ENCODE measurements at places on chromosomes 3 and 15.

DNA sequence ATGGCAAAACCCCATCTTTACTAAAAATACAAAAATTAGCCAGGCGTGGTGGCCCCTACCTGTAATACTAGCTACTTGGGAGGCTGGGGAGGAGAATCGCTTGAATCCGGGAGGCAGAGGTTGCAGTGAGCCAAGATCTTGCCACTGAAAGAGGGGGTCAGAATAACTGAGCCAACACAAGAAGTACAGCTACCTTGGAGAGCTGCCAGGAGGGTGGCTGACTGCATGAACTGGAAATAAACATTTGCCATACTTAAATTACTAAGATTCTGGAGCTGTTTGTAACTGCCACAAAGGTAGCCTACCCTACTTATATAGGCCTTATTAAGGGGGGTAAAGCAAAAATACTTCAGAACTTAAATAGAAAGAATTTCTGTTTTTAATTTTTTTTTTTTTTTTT lies 15.4 kb upstream of the PIK3CB start:
- no peak for DNase-seq

DNA sequence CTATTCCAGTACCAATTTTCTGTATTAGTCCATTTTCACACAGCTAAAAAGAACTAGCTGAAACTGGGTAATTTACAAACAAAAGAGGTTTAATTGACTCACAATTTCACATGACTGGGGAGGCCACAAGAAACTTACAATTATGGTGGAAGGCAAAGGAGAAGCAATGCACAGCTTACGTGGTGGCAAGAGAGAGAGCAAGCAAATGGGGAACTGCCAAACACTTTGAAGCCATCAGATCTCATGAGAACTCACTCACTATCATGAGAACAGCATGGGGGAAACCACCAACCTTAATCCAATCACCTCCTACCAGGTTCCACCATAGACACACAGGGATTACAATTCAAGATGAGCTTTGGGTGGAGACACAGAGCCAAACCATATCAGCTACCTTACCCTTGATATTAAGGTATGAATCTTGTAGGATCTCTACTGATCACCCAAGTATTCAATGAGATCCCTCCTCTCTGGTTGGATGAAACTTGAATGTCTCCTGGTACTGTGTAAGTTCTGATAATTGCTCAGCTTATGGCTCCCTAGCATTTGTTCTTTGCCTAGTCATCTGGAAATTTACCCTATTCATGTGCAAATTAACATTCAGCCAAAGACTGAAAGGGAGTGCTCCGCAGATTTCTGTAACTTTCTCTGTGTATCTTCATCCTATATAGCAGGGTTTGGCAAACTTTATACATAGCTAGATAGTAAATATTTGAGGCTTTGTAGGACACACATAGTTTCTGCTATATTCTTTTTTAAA lies 38.9 kb downstream of the MYL3 start:
- DNase-seq: no peak

- DNase-seq: no peak
Measured at GRCh38 chr3:21913791-21914190, 162.8 kb upstream of the ZNF385D start.

GRCh38 chr3:154081305-154081704 lies 39.9 kb upstream of the ARHGEF26 start:
- no peak for DNase-seq

- peak; percentile 34 for DNase-seq
Measured at GRCh38 chr3:46440531-46441294, 24.0 kb downstream of the LTF start.

- DNase-seq: no peak
Measured at GRCh38 chr3:114615523-114616085, 321.8 kb downstream of the TIGIT start.

- DNase-seq: no peak
Measured at GRCh38 chr3:33060609-33061337, 36.2 kb downstream of the GLB1 start.

DNA sequence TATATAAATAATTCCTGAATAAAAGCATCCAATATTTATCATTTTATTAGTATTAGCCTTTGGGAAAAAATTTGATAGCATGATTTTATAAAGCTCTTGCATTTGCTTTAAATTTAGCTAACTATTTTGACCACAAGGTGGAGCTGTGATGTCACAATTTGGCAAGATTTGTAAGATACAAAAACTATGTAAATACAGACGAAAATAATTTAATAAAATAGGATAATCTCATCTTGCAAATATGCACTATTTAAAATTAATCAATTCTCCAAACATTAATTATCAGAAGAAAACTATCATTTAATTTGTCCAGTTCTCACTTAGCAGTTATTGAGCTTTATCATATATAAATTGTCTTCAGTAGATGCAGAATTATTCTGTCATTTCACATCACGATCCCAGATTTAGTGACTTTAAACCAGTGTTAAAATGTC lies 95.4 kb downstream of the PLOD2 start:
- DNase-seq: no peak

GRCh38 chr3:134928819-134929218 lies 133.8 kb downstream of the EPHB1 start:
- no peak for DNase-seq

GRCh38 chr3:182331341-182331740 lies 462.0 kb upstream of the ATP11B start:
- no peak for DNase-seq

DNA sequence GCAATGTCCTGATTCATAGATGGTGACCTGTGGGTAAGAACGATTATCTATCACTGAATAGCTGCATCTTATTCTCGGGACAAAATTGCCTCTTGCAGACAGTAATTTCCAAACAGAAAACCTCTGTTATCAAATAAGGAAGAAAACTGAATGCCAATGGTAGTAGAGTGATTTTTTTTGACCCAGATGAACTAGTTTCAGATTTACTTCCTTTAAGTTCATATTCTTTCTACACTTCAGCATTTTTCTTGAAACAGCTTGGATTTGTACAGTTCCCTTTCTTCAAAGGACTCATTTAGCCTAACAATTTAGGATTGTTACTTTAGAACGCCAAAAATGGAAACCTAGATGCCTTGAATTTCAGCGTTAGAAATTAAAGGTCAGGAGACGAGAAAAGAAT lies 14.6 kb downstream of the ETV5 start:
- no peak for DNase-seq

DNA sequence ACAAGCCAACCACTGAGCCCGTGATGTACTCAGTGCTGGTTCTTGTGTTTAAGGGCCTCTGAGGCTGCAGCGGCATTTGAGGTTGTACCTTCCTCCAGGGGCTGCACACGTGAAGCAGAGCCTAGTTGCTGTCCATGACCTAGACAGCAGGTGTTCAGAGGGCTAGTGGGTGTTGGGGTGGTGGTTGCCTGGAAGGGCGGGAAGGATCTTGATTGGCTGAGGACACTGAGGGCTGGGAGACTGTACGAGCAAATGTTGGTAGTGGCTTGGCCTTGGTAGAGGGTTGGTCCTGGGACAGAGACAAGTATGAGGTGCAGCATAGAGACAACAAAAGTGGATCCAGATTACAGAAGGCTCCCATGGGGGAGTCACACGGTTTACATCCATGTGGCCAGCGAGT lies 17.0 kb upstream of the HES1 start:
- no peak for DNase-seq

DNA sequence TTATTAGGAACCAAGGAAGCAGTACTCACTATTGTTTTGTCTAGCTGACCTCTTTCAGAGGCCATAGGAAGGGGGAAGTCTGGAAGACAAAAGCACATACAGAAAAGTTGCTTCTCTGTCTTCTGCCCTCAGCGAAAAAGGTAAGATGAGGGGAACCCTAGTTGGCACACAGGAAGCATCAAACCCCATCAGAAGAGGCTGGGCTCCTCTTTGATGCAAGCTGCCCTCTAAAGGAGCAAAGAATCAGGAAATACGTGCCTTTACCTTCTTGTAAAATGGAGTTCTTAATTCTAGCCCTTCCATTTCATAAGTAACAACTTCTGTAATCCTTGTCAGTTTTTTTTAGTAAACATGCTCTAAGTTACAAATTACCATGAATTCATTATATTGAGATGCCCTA lies 12.5 kb downstream of the SPINK8 start:
- no peak for DNase-seq

GRCh38 chr3:128367761-128368160 lies 98.9 kb downstream of the DNAJB8 start:
- DNase-seq: no peak

DNA sequence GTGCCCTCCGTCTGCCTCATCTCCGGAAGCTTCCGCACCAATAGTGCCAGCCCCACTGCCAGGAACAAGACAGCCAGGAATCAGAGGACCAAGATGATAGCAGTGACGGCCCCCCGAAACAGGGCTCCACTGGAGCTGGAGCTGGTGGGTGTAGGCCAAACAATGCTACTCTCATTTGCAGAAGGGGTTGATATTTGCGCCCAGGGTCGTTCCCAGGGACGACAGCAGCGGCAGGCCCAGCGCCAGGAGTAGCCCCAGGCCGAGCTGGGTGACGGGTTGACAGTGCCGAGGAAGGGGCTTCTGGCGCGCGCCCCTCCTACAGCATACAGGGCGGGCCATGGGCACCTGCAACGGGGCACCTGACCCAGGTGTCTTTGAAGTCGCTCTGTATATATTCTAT lies 301.4 kb downstream of the CNTN6 start:
- no peak for DNase-seq

GRCh38 chr3:113223475-113224281 lies 12.3 kb downstream of the BOC start:
- DNase-seq: peak; percentile 46

DNA sequence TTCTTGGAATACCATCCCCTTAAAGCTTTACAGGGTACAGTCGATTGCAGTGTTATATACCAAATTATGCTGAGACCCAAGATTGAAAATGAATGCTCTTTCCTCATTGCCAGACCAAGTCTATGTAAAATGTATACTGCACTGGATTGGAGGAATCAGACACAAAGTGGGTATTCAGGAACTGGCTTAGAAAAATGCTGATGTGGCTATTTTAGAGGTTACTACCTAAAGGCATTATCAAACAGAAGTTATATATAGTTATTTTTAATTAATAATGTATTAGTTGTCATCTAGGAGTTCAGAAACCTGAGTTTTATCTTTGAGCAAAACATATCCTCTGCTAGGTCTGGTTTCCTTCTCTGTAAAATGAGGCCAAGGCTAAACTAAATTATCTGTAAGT lies 3.6 kb upstream of the SPG21 start:
- no peak for DNase-seq

- no peak for DNase-seq
Measured at GRCh38 chr3:100002599-100003350, 111.5 kb downstream of the FILIP1L start.

DNA sequence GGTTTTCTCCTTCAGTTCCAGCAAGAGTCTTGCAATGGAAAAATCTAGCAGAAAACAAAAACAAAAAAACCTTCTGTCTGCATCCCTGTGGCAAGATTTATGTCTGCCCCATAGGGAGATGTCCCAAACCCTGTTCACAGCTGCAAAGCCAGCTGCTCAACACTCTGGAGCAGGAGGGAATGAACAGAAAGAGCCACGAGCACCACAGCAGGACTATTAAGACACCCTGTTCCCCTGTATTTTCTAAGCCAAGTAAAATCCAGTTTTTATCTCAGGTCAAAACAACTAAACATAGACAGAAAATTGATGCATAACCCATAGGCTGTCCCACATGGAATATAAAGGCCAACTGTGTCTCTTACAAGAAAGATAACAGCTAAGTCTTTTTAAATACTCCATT lies 357.9 kb downstream of the LSAMP start:
- DNase-seq: no peak

- no peak for DNase-seq
Measured at GRCh38 chr3:174755833-174756829, 103.0 kb upstream of the NAALADL2 start.

- DNase-seq: no peak
Measured at GRCh38 chr3:29291982-29292363, 11.1 kb downstream of the RBMS3 start.

DNA sequence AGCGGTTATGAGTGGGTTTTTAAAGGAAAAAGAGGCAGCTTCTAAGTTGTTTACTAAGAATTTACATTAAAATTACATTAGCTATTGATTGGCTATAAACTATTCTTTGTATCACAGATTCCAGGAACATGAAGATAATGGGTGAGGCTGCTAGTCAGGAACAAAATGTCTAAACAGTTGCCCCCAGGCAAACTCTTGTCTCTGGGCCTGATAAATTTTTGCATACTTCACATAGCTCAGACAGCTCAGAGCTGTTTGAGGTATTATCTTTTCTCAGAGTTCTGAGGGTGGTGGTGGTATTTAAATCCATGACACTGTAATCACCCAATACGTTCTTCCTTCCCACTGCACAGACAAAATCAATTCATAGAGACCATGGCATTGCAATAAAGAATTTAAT lies 2.1 kb upstream of the HACD2 start:
- DNase-seq: no peak

DNA sequence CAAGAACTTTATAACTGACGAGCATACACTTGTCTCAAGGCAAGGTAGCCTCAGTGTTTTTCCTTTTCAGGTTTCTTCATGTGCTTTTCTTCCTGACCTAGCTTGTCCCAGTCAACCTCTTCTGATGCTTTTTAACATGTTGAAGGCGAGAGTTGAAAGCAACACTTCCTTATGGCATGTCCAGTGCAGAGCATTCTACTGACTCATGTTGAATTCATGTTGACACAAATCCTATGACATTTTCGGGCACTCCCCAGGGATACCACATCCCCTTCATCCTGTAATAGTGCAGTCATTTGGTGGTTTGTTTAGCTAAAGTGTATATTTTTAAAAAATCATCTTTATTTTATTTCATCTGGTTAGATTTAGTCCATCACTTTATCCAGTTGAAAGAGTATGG lies 75.9 kb upstream of the CBLB start:
- no peak for DNase-seq

- DNase-seq: no peak
Measured at GRCh38 chr15:56098195-56098863, 104.9 kb upstream of the NEDD4 start.

- no peak for DNase-seq
Measured at GRCh38 chr3:134790065-134790464, 5.0 kb upstream of the EPHB1 start.

- no peak for DNase-seq
Measured at GRCh38 chr15:51755790-51756189, 4.4 kb downstream of the TMOD2 start.

GRCh38 chr3:169603661-169604060 lies 59.9 kb downstream of the MECOM start:
- DNase-seq: no peak

- peak; percentile 70 for DNase-seq
Measured at GRCh38 chr15:81292523-81293001, 31.4 kb downstream of the STARD5 start.

- peak; percentile 7 for DNase-seq
Measured at GRCh38 chr15:33104212-33104611, 90.3 kb downstream of the FMN1 start.

GRCh38 chr15:42832576-42832975 lies 88.0 kb downstream of the TTBK2 start:
- DNase-seq: no peak

DNA sequence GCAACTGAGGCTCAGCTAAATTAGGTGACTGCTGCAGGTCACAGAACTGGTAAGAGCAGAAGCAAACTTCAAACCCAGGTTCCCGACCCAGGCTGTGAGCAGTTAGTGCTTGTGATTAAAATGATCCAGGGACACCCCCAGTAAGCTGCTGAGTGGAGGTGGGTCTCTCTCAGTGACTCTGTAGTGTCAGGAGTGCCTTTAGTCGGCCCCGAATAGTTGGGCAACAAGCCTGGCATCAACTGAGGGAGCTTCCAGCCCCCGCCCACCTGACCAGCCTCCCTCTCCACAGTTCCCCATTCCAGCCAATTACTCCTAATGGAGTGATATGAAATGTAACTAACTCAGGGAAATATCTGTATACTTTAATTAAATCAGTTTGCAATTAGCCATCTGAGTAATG lies 168.0 kb upstream of the SMAD3 start:
- no peak for DNase-seq

Data from activated naive CD8-positive, alpha-beta T cell treated with anti-CD3 and anti-CD28 coated beads for 36 hours (primary cell).